ENCODE measurements at places on chromosomes 2 and 18.

DNA sequence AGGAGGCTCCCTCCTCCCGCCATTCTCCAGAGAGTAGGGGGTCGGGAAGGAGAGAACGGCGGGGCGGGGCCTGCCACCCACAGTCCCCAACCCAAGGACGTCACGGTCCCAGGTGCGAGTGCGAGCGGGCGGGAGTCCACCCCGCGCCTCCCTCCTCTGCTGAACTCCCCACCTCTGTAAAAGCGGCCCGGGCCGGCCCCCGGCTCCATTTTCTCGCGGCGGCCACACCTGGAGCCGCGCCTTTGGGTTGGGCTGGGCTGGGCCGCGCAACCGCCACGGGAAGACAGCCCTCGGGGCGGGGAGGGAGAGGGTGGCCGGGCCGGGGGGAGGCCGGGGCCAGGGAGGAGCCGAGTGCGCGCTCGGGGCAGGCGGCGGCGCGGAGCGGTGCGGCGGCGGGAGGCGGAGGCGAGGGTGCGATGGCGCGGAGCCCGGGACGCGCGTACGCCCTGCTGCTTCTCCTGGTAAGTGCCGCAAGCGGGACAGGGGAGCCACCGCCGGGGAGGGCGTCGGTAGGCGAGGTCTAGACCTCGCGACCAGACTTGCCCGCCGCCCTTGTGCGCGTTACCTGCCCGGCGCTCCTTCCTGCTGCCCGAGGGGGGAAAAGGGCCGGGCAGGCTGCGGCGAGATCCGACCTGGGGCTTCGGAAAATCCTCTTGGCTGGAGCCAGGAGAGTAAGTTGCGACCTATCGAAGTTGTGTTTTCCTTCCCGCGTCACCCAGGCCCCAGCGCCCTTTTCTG lies at the start of gene DSG2:
Gene DSG2 (plus strand): TSS at position 342 of the 738 bp plus-strand sequence. CDS start 75 bp downstream, at position 417.
- DNase-seq = no peak

DNA sequence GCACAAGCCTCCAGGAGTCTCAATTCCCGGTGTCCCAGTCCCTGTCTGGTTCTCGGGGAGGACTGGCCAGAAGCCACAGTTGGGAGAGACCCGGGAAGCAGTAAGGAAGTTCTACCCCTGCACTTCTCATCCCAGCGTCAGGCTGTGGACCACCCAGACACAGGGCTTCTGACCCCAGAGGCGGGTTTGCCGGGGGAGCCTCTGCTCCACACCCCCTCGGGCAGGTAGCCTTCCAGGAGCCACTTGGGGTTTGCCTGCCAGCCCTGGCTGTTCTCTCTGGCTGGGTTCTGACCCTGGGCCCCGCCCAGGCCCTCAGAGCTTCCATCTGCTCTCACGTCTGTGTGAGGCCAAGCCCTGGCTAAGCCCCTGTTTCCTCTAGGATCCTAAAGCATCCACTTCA lies 94.4 kb upstream of the GPC1 start:
- DNase-seq = no peak

DNA sequence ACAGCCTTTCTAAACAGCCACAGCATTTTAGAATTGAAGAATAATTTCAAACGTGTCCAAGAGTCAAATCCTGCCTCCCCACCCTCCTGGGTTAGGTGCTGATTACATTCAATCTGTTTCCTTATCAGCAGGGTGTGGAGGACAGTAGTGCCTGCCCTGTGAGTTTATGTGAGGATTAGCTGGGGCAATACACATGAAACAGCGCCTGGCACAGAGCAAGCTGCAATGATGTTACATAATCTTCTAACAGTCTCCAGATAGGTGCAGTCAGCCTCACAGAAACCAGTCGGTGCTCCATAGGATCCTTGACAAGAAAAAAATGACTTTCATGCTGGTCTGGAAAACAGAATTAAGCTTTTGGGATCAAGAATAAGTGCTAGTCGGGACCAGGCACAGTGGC lies 91.7 kb upstream of the ITGA6 start:
- DNase-seq = no peak

DNA sequence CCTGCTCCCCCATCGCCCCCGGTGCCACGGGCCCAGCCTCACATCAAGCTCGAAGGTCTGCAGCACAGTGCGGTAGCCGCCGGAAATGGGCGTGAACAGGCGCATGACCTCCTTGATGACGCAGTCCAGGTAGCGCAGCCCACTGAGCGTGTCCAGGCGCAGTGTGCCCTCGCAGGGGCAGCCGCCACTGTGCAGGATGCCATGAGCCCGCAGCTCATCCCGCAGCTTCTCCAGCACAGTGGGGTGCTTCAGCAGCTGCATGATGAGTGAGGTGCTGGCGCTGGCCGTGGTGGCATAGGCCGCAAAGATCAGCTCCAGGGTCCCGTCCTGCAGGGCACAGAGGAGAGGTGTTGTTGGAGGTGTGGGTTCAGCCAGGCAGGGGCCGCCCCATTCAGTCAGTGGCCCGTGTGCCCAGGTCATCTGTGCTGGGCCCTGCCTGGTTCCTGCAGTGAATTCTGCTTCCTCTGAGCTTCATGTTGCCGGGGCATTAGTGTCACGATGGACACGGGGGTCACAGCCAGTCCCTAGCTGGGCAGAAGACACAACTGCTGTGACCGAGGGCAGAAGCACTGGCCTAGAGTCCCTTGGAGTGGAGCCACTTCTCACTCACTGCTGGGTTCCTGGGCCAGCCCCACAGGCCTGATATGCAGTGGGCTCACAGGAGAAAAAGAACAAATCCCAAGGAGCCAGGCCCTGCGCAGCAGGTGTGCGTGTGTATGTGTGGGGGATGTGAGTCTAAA lies 14.5 kb downstream of the CYP26B1 start:
- no peak for DNase-seq

GRCh38 chr2:102337481-102338386 lies 17.9 kb upstream of the IL18R1 start:
- DNase-seq = no peak

- DNase-seq = peak; percentile 11
These were observed 20.2 kb downstream of the IL18RAP start for GRCh38 chr2:102442967-102443828.

DNA sequence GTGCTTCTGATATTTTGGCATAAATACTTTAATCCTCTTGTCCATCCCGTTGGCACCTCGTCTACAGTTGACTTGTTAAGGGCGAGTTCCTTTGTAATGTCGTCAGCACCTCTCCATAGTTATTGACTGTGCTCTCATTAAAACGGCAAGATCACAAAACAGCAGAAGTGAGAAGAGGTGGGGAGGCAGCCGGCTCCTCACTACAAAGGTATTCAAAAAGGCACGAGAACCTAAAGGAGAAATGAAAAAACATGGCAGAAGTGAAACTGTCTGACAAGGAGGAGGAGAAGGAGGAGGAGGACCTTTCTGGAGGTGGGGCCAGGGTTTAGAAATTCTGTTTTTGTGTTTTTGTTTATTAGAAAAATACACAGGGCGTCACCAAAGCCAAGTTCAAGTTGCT lies 235.6 kb downstream of the BCL11A start:
- no peak for DNase-seq

- no peak for DNase-seq
These were observed 308.8 kb downstream of the RPIA start for GRCh38 chr2:89000235-89000634.

GRCh38 chr2:179165356-179166000 lies 99.2 kb downstream of the SESTD1 start:
- DNase-seq = no peak

DNA sequence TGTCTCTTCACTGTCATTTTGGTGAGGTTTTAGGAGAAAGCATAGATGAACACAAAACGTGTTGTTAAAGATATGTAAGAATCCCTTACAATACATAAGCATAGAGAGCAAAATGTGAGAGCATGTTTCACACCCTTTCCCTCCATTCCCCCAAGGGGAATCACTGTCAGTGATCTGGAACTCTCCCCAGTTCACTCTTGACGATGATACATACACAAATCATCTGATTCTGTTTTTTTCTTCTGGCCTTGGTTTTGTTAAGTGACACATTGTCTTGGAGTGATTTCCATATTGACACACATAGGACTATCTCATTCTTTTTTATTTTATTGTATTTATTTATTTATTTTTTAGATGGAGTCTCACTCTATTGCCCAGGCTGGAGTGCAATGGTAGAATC lies 53.7 kb upstream of the TANC1 start:
- DNase-seq = no peak

DNA sequence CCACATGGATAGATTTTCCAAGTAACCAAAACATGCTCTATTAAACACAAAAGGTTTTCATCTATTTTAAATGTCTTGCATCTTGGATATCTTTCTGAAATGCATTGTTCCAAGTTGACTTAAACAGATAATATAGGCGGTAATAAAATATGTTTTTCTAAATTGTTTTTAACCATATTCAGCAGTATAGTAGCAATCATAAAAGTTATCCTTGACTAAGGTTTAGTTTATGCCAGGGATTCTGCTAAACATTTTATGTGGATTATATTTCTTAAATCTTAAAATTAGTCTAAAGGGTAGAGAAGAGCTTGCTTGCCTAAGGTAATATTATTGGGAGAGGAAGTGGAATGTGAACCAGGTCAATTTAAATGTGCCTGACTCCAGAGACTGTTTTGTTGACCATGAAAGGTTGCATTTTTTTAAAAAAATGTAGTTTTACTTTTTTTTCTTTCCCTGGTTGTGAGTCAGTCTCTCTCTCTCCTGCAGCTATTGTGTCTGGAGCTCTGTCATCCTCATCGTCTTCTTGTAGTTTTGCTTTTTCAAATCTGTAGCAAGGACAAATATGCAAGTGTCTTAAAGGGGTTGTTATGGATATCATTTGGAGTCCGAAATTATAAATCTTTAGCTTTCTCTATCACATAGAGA lies 309.1 kb upstream of the COL3A1 start:
- no peak for DNase-seq

DNA sequence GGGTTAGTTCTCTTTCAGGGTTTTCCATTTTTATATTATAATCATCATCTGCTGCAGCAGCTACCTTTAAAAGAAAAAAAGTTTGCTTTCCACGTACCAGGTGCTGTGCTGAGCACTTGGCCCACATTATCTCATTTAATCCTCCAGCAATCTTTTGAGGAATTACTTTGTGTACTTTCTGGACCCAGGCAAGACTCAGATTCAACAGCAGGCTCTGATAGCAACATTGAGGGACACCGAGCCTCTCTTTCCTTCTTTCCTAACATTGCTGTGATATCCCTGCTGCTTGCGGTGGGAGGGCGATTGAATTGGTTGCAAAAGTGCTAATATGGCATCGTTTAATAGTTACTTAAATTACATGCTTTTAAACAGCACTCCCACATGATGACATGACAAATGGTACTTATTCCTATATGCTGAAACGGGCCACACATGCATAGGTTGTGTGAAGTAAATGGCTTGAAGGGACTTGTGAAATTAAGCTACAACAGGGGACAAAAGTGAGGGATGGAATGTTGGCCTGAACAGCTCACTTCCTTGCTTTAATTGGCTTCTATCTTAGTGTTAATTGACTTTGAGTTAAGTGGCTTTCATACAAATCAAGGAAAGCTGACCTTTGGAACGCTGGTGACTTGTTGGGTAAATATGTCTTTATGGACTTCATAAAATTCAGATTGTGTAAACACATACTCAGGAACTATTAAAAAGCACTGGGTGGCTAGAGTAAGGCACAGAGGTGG lies 21.2 kb downstream of the SPRED2 start:
- DNase-seq = no peak

- no peak for DNase-seq
These were observed 5.7 kb downstream of the CKAP2L start for GRCh38 chr2:112758711-112759110.

- no peak for DNase-seq
These were observed 67.0 kb downstream of the PSMG2 start for GRCh38 chr18:12769644-12770440.

- no peak for DNase-seq
These were observed 105.3 kb upstream of the ANKRD30BL start for GRCh38 chr2:132267105-132267497.

DNA sequence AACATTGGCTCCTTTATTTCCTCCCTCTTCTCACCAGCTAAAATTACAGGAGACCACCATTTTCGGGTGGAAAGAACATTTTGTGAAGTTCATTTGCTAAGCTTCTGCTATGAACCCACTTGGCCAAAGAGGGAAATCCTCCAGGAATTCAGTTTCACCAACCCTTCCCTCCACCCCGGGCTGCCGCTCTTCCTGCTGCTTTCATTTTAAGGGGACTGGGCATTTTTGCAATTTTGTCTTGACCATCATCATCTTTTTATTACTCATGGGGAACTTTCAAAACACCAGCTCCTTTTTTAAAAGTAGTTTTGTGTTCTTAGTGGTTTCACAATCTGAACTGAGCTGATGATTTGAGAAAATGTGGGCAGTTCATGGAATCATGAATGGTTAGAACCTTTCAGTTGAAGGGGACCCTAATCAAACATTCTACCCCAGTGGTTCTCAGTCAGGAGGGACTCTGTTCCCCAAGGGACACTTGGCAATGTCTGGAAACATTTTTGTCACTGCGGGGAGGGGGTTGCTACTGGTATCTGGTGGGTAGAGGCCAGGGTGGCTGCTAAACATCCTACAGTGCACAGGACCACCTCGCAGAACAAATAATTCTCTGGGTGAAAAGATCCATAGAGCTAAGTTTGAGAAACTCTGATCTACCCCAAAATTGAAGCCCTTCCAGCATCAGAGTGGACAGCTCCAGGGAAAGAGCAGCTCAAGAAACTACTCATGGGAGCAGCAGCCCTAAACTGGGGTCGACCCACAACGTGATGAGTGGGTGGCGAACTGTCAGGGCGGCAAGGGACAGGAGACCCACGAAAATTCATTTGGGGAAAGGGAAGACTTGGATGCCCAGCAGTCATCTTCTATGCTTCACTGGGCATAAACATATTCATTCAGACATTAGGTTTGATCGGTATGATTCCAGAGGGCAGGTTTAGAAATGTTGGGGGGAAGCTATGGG lies 92.9 kb downstream of the ACKR3 start:
- DNase-seq = no peak

DNA sequence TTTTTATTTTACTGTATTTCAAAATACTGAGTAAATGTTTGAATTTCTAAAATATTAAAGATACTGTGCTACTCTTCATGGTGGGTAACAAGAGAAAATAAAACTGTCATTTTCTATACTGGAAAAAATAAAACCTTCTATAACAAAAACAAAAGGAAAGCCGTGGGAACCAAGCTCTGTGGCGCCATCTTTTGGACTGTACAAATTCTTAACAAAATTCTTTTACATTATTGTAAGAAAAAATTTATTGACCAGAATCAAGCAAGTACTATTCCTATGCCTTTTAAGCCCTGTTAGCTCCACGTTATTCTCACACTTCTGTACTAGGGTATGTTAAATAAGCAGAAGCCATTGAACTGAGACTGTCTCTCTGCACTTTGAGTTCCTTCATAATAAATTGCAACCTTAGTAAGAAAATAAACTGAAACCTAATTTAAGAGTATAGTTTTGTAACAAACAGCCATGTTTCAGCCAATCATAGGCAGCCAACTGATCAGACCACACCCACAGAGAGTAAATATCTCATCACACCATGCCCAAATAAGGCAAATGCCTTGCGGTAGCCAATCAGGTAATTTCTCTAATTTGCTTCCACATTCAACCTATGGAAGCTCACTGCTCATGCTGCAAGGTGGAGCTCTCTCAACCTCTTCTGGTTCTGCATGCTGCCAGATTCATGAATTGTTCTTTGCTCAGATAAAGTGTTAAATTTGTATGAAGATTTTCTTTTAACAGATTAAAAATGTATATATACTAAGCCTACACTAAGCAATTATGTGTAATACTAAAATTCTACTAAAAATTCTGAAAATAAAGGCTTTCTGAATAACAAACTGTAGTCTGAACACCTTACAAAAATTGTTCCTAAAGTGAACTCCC lies 42.2 kb downstream of the HIBCH start:
- no peak for DNase-seq
